ENCODE measurements at places on chromosomes 11 and 22.
A peak's percentile ranks its signal among the peaks of the same experiment; 100 is the strongest.

DNA sequence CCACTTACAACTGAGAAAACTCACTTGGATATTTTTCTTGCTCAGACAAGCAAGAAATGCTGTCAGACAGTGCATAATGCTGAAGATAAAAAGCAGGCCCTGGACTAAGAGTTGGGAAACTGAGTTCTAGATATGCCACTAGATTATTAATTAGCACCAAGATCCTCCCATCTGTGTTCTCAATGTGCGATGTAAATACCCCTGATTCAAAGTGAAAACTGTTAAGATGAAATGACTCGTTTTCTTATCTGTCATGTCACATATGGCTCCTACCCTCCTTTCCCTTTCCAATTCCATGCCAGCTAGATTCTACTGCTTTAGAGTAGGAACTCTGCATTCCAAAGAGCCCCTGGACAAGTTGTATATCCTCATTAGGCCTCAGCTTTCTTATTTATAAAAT is 88.9 kb upstream of the CLNS1A start:
- DNase-seq: no peak

DNA sequence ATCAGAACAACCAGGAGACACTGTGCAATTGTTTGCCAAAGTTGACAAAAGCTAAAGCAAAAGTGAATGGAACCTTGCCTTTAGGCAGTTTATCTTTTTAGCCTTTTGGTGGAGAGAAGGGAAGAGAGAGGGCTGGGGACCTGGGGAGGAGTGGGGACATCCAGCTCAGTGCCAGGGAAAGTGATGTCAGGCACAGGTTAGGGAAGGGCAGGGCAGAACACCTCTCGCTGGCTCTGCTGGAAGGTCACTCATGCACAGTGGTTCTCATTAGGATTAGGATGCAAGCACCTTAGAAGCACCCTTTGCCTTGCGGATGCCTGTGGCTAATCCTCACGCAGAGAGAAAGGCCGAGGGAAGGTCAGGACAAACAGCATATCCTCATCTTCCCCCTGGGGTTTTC is 14.3 kb upstream of the LINC01488 start:
- no peak for DNase-seq

GRCh38 chr11:96817482-96818399 is 427.9 kb downstream of the JRKL start:
- peak; percentile 14 for DNase-seq

DNA sequence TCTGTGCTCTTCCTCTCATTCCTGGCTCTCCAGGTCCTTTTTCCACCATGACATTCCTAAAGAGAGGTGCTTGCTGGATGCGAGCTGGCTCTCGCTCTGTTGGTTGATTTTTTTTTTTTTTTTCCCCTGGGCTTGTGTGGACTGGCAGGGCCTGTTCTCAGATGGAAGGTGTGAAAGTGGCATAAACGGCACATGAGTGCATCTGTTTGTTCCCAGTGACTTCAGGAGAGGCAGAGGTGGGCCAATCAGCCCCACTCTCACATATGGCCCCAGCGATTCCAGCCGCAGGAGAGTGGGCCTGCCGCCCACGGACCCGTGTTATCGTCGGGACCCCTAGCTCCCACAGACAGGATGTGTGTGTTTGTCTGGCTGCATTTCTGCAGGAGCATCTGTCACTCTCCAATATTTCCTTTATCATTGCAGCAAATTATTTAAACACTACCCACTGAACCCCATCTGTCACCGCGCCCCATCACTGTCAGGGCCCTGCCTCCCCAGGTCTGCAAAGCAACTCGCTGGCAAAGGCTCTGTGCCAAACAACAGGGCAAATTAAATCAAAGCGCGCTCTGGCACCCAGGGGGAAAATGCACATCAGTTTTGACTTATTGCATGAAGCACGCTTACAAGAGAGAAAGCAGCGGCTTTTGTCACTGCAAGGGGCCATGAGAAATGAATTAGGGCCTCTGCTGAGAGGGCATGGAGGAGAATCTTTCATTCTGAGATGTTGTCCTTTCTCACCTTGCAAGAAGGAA is 886.3 kb downstream of the NTM start:
- DNase-seq: no peak

- peak; percentile 26 for DNase-seq
These were observed 41.9 kb downstream of the SVIP start for GRCh38 chr11:22787551-22788162.

DNA sequence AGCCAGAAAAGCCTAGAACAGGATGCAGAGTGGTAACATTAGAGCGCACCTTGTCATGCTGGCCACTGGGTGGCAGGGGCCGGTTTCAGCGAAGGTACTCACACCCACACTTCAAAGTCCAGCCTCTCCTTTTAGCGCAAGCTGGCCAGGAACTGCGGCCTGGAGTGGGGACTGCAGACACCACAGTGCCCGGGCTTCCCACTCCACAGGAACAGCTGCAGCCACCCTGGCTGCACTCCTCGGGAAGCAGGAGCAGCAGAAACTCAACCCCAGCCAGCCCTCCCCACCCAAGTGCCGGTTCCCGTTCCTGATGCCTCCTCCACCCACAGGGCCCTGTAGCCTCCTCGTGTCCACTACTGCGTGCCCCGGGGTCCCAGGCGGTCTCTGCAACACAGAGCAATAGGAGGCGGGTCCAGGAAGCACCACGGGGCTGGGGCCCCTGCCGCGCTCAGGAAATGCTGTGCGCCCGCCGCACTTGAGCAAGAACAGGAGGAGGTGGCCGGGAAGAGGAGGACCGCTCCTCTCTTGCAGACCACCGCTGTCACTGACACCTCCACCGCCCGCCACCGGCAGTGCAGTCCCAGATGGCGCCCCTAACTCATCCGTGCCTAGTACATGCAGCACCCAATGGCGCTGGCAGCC is 2.2 kb downstream of the RFPL2 start:
- peak; percentile 77 for DNase-seq

DNA sequence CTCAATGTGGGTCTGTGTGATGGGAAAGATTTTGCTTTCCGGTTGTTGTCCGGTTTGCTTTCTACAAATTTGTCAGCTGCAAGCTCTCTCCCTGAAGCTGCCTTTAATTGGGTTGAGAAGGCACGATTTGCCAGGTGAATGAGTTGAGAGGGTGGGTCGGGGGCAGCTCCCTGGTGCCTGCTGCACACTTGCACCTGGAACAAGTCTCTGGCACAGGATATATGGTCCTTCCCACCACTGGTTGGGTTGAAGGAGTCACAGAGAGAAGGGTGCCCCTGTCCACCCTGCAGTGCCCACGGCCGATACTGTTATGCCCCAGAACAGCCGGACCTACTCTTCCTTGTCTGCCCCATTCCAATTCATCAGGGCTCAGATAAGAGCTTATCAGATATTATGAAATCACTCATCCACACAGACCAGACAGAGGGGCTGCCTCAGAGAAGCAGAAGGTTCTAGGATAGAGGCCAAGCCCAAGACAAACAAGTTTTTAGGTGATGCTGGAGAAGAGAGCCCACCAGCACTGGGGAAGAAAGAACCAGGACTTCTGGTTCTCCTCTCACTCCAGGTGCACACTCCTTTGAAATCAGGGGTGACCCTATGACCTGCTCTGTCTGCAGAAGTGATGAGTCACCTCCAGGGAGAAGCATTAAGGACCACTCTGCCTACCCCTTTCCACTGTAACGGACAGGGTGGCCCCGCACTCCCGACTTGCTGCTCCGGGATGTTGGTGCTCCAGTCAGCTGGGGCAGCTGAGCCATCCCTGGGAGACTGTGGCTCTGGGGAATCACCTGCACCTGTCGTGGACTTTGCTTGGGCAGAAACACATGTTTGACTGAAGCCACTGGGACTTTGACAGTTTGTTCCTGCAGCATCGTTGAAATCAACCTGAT is 45.3 kb downstream of the RTL6 start:
- DNase-seq: no peak

DNA sequence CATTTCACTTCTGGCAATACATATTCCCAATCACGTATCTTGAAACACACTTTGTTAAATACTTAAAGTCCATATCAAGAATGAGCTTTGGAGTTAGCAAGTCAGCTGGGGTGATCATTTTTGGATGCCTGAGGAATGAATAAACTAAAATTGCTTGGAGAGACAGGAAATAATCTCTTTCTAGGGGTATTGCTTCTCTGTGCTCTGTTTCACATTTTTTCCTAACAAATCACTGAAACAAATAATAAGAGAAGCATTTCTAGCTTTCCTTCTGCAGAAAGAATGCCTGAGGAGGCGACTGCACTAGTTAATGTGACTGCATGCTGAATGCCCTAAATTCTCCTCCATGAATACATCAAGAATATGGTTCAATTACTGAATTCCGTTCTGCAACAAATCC is 541.4 kb upstream of the CCDC90B start:
- no peak for DNase-seq

GRCh38 chr11:1569251-1569780 is 2.8 kb downstream of the DUSP8 start:
- no peak for DNase-seq

DNA sequence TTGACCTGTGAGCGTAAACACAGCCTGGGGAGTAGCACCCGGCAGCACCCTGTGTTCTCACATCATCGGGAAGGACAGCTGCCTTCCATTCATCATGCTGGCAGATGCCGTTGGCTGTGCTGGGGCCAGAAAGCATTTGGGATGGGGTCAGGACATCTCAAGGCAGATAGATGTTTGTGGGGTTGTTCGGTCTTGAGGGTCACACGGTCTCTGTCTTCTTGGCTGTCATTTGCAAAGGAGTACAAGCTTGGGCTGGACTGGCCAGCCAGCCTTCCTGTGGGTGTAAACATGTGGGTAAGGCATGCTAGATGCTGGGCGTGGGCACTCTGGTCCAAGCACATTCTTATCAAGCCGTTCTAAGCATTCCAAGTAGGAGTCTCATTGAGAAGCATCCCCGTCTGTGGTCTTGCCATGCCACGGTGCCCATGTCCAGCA is 81.4 kb downstream of the TBC1D22A start:
- DNase-seq: no peak

DNA sequence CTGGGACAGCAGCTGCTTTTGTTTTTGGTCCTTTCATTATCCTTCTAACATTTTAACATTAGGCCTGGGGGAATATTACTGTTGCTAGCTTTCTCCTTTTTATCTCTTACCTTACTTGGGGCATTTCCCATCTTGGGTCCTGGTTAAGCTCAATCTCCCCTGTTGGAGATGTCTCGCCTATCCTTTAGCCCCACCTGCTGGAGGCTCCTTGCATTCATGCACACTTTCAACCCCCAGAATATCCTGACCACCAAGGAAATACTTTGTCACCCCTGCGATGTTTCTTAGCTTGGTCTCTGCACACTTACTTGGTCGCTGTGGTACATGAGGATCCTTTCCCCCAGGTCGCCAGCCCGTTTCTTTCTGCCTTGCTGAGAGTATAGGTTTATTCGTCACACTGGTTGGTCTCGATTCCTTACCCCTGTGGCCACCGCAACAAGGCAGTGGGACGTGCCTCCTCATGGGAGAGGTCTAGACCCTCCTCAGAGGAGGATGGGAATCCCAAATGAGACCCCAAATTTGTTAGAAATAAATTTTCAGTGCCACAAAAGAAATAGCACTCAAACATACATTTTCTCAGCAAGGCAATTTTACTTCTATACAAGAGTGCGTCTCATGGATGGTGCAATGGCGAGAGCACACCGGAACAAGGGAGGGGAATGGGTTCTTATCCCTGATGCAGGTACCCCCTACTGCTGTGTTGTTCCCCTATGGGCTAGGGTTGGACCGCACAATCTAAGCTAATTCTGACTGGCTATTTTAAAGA is 5.4 kb upstream of the TXN2 start:
- peak; percentile 47 for DNase-seq

All from urothelium cell line (cell line).